ENCODE measurements at places on chromosomes 6 and 20. TPM values are rescaled to one million over a fixed set of nuclear protein-coding genes. Genes with fewer than 3 reads are reported as not detected.

- H3K4me1 ChIP-seq, result peaks cover 38% of the 10 kb centered on the region
- H3K4me3 ChIP-seq, result peak overlapping the region; percentile 97
- DNase-seq, result no peak
Observed at GRCh38 chr6:41922154-41922553, 855 bp downstream of the BYSL start.

DNA sequence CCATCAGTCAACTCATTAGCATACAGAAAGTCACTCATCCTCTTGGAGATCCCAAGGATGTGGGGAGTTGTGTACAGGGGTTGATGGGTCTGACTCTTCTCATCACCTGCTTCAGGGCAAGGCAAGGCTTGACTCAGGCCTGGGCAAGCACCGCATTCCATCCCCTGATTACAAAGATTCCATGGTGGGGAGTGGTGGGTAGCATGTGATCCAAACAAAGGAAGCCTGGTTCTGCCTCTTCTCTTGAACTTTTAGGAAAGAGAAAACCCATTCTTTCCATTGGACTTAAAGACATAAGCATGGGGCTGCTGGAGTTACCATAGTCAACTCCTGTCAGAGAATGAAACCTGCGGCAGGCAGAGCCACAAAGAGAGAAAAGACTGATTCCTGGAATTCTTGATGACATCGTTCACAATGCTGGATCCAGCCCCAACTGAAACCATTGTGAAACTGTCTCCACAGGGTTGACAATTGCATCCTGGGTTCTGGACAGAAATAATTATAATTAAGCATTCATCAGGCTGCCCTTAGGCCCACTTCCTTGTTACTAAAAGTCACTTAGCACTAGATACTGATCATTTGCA, 235.8 kb upstream of the KCNG1 start:
- H3K27ac ChIP-seq, result no peak overlapping the region
- H3K4me1 ChIP-seq, result no peaks in the 10 kb centered on the region
- no peak for DNase-seq
- H3K36me3 ChIP-seq, result no peaks in the 10 kb centered on the region

The C6orf47 gene
- total RNA-seq, result 19.5 TPM

The POPDC3 gene
- total RNA-seq, result not detected

The LYRM4 gene
- 58.2 TPM for total RNA-seq

The RAB5IF gene
- total RNA-seq, result 173 TPM
